Activated effector memory CD4-positive, alpha-beta T cell treated with anti-CD3 and anti-CD28 coated beads, Interleukin-2, amount 50 U/mL, for 16 hours (primary cell): ENCODE measurements at places on chromosomes 11 and 22.

GRCh38 chr11:11265994-11266606, 87.0 kb downstream of the CSNK2A3 start:
- peak; percentile 87 for DNase-seq

DNA sequence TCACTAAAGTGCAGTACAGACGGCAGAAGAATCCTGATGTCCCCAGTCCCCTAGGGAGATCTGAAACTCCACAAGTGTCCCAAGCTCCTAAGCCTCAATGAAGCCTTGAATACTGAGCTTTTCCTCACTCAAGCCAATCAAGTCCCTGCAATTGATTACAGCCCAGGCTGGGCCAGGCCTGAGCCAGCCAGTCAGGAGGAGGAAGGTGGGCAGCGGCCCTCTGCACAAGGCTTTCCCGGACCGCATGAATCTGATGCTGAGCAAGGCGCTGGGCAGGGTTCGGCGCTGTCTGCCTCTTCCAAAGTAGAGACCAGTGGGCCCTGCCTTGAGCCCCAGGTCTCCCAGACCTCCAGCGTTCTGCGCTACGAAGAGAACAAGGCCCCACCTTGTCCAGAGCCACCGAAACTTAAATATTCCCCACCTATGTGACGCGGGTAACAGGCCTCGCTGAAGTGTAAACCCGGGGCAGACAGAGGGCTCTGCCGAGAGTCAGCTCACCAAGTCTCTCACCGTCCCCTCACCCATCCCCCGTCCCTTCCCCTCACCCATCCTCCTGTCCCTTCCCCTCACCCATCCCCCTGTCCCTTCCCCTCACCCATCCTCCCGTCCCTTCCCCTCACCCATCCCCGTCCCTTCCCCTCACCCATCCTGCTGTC, 63.2 kb downstream of the SCUBE1 start:
- DNase-seq: no peak

GRCh38 chr11:119594639-119595249, 134.3 kb downstream of the NECTIN1 start:
- DNase-seq: no peak

DNA sequence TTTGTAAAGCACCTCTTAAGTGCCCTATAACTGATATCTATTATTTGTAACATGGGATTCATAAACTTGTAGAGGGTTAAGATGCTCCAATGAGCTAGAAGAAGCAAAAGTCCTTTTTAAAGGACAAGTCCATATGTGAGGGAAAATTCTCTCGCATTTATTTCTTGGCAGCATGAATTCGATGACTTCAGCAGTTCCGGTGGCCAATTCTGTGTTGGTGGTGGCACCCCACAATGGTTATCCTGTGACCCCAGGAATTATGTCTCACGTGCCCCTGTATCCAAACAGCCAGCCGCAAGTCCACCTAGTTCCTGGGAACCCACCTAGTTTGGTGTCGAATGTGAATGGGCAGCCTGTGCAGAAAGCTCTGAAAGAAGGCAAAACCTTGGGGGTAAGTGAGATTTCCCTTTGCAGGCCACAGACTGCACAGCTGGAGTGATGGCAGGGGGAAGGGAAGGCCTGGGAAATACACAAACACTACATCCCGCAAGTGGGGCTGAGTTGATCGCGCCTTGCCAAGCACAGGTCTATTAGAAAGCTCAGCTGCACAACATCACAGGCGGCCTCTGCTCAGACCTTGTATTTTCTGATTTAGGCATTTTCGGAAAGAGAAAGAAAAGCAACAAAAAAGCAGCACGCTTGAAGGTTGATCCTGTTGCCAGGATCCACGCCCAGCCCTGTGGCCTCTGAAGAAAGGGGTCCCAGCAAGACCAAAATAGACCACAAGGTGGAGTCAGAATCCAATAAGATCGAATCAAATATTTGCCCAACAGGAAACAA, 1.5 kb downstream of the MS4A8 start:
- no peak for DNase-seq

GRCh38 chr11:88484873-88485621, 147.5 kb upstream of the CTSC start:
- peak; percentile 71 for DNase-seq

GRCh38 chr11:105204636-105205035, 65.1 kb upstream of the CARD18 start:
- no peak for DNase-seq
